ENCODE measurements at places on chromosomes 6 and 20. TPM values are rescaled to one million over a fixed set of nuclear protein-coding genes. Genes with fewer than 3 reads are reported as not detected.

DNA sequence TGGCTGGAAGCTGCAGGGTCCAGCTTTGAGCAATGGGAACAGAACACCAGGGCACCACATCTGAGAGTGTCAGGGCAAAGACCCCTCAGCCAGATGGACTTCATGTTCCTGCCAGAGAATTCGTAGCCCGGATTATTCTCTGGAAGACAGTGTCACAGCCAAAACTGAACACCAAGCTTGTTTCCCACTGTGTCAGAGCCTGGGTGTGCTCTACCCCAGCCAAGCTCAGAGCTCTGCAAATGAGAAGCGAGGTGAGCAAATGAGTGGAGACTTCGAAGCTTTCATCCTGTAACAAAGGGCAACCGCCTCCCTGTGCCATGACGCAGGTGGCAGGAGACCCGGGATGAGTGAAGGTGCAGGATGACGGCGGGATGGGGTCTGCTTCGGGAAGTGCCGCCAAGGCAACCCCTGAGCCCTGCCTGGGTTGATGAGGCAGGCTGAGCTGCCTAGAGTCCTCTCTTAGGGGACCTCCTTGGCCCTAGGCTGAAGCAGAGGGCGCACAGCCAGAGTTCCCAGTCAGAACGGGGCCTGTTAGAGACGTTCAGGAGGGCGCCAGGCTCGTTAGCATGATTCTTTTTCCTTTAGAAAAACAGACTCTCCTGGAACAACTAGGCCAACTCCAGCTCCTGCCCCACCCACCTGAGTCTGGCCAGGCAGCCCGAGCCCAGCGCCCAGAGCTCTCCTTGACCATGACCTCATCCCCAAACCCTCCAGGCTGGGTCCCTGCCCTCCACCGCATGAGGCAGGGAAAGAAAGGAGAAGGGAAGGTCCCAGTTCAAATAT lies 187.7 kb downstream of the SOD2 start:
- DNase-seq: no peak

GRCh38 chr6:165222315-165223025 lies 86.9 kb downstream of the C6orf118 start:
- DNase-seq: no peak

APOM gene
- 2.2 TPM for total RNA-seq

FRS3 gene
- 4.6 TPM for total RNA-seq

SRMS gene
- total RNA-seq: 0.52 TPM

DNA sequence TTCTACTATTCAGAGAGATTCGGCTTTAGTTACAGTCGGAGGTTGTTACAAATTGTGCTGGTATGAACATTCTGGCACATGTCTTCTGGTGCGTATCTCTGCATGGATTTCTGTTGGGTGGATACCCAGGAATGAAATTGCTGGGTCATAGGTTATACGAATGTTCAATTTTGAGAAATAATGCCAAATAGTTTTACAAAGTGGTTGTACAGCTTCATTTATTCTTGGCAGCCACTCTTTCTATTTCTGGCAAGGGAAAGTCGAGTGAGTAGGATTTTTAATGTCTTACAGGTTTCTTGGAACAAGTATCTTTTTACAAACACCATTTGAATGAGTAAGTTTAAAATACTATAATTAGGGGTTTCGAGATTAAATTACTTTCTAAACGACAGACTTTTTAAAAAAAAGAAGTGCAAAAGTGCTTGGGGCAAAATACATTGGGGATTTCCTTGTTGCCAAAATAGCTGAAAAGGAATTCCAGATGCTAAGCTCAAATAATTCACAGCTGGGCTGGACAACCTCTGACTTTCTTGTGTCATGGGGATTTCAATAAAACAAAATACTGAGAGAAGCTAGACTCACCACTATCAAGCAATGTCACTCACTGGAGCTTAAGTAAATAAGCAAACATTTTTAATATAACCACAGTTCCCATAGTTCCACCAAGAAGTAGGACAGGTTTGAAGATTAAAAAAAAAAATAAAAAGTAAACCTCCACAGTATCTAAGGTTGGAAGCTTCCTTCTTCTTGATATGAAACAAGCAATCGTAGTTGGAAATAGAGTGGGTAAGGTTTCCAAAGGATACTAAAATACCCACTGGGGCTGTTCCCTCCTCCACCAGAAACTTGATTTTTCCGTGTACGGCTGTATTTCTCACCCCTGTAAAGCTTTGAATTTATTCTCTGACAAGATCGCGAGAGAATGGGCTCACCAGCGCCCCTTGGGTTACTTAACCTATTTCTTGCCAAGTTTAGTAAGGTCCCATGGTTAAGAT lies 21.6 kb upstream of the GFOD1 start:
- no peak for DNase-seq

GRCh38 chr6:104908031-104908887 lies 48.5 kb upstream of the HACE1 start:
- DNase-seq: no peak

DNA sequence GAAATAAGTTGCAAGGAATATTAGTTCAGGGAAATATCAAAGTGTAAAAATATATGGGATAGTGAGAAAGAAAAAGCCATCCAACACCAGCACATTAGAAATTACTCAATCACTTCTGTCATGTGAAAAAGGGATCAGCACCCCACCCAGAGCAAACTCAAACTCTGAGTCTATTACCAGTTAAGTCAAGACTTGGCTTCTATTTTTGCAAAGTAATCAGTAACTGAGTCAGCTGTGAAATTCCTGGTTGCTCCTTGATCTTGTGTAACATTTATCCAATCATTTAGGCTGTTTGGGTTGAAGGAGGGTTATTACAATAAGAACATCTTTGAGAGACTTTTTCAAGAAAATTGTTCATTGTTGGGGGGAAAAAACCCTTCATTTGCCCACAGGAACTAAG lies 51.2 kb downstream of the SLC22A23 start:
- no peak for DNase-seq

- DNase-seq: no peak
Observed at GRCh38 chr6:43683708-43684455, 3.7 kb downstream of the MRPS18A start.

GRCh38 chr6:149094156-149094555 lies 223.4 kb upstream of the TAB2 start:
- DNase-seq: no peak

SIRPA gene
- 14.1 TPM for total RNA-seq

MMP24 gene
- total RNA-seq: 0.24 TPM

- no peak for DNase-seq
Observed at GRCh38 chr20:32971703-32972161, 32.5 kb downstream of the SUN5 start.

PIGU gene
- total RNA-seq: 24.3 TPM

DNA sequence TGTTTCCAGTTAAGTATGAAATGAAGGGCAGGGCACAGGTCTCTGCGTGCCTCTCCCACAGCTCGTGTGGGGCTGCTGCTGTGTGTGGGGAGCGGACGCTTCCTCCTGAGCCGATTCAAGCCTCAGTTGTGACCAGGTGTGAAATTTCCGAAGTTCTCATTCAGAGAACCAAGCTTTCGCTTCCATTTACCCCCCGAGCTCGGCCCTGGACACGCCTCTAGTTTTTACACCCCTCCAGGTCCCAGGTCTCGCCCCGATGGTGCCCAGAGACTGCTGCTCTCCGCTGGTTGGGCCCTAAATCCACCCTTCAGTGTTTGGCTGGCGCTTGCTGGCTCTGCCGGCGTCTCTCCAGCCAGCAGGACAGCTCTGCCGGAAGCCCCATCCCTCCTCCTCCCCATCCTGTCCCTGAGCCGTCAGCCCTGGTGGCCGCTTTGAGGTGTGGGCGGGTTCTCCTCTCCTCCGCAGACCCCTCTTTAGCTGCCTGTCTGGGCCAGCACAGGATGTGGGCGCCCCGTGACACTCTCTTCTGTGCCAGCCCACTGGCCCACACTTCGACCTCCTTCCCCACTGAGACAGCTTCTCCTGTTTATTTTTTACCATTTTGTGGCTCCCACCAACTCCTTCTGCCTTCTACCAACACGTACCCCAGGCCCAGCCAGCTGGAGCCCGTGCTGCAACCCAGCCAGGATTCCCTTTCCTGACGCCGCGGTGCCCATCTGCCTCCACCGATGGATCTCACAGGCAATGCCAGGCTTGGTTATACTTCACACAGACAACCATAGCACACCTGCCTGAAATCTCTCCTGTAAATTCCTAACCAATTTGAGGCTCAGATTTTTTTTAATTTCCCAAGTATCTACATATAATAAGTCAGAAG lies 142.8 kb downstream of the DLL1 start:
- DNase-seq: no peak

DNA sequence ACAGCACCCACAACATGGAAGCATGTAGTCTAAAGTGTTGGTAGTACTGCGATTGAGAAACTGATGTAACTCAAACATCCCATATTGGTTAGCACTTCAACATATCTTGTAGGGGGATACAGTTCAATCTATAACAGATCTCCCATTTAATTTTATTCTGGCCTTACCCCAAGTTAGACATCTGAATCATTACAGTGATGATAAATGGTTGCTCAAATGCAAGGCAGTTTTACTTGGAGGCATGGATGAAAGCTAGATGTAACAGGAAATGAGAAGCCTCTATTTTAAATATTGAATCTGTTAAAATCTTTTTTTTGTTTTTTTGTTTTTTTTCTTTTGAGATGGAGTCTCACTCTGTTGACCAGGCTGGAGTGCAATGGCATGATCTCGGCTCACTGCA lies 44.2 kb upstream of the FAM50B start:
- no peak for DNase-seq

DNA sequence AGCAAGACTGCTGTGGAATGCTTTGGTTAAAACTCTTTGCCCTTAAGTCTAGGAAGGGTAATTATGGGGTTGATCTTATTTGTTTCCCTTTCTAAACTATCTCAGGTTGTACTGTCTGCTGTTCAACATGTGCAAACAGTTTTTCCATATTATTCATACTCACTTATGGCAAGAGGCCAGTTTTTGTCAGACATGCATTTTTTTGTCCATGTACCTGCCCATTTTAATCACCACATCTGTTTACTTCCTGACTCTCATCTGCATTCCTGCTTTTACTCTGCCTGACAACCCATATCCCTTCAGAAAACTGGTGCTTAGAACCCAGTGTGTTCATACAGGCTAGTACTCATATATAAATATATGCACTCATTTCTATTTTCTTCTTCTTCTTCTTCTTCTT lies 80.3 kb downstream of the LPA start:
- no peak for DNase-seq

- no peak for DNase-seq
Observed at GRCh38 chr6:18495236-18495635, 108.1 kb downstream of the RNF144B start.

- DNase-seq: no peak
Observed at GRCh38 chr6:130425537-130425936, 59.7 kb downstream of the TMEM200A start.

All from mucosa of descending colon (tissue), 3 donors.